ENCODE measurements at places on chromosomes 1 and 21. TPM values are rescaled to one million over a fixed set of nuclear protein-coding genes. Genes with fewer than 3 reads are reported as not detected.

GRCh38 chr1:230552880-230553279 is 89.4 kb upstream of the COG2 start:
- no peak overlapping the region for H3K4me3 ChIP-seq
- no peak overlapping the region for H3K27ac ChIP-seq
- no peak for DNase-seq
- no peaks in the 10 kb centered on the region for H3K36me3 ChIP-seq

Gene FAM110D
- not detected for total RNA-seq

- H3K27me3 ChIP-seq, result no peaks in the 10 kb centered on the region
- peak within 1 kb of the TSS; percentile 39 for H3K27ac ChIP-seq
- peak within 1 kb of the TSS; percentile 85 for H3K4me3 ChIP-seq
- peaks cover 9% of the 10 kb centered on the region for H3K36me3 ChIP-seq
- peaks cover 15% of the 10 kb centered on the region for H3K4me1 ChIP-seq
Measured at GRCh38 chr1:46667782-46668760, at the start of gene ATPAF1. TSS of gene ATPAF1 (minus strand) at chr1:46668364. CDS start at chr1:46668322, 42 bp downstream.

GRCh38 chr1:230054092-230054749 is 12.8 kb upstream of the GALNT2 start:
- H3K4me1 ChIP-seq, result peaks cover 4% of the 10 kb centered on the region
- peaks cover 13% of the 10 kb centered on the region for H3K27me3 ChIP-seq

Gene TNFRSF25
- 83.6 TPM for total RNA-seq

- H3K4me3 ChIP-seq, result no peak overlapping the region
- DNase-seq, result no peak
- no peaks in the 10 kb centered on the region for H3K36me3 ChIP-seq
- H3K27me3 ChIP-seq, result no peaks in the 10 kb centered on the region
- H3K4me1 ChIP-seq, result peaks cover 8% of the 10 kb centered on the region
Measured at GRCh38 chr1:116352349-116352813, 20.7 kb upstream of the ATP1A1 start.

- no peak overlapping the region for H3K4me3 ChIP-seq
- peaks cover 4% of the 10 kb centered on the region for H3K27me3 ChIP-seq
- no peaks in the 10 kb centered on the region for H3K36me3 ChIP-seq
- no peak overlapping the region for H3K27ac ChIP-seq
Measured at GRCh38 chr1:205913451-205914154, 29.7 kb downstream of the SLC26A9 start.

- H3K4me3 ChIP-seq, result no peak overlapping the region
- H3K27ac ChIP-seq, result peak overlapping the region; percentile 68
- no peaks in the 10 kb centered on the region for H3K27me3 ChIP-seq
- H3K36me3 ChIP-seq, result peaks cover 17% of the 10 kb centered on the region
Measured at GRCh38 chr1:30930631-30931173, 22.1 kb upstream of the SDC3 start.

- H3K36me3 ChIP-seq, result no peaks in the 10 kb centered on the region
- no peaks in the 10 kb centered on the region for H3K4me1 ChIP-seq
- no peaks in the 10 kb centered on the region for H3K27me3 ChIP-seq
Measured at GRCh38 chr1:186026946-186027345, 292.8 kb downstream of the HMCN1 start.

Gene SH3BGR
- 0.83 TPM for total RNA-seq

Gene PALMD
- not detected for total RNA-seq

Gene SPAG17
- 2.2 TPM for total RNA-seq

Gene PTGER3
- 158 TPM for total RNA-seq

GRCh38 chr1:86687595-86687994 is 16.8 kb upstream of the SH3GLB1 start:
- H3K27ac ChIP-seq, result no peak overlapping the region
- H3K4me3 ChIP-seq, result no peak overlapping the region
- no peaks in the 10 kb centered on the region for H3K36me3 ChIP-seq
- H3K4me1 ChIP-seq, result no peaks in the 10 kb centered on the region
- DNase-seq, result no peak
- H3K27me3 ChIP-seq, result no peaks in the 10 kb centered on the region

DNA sequence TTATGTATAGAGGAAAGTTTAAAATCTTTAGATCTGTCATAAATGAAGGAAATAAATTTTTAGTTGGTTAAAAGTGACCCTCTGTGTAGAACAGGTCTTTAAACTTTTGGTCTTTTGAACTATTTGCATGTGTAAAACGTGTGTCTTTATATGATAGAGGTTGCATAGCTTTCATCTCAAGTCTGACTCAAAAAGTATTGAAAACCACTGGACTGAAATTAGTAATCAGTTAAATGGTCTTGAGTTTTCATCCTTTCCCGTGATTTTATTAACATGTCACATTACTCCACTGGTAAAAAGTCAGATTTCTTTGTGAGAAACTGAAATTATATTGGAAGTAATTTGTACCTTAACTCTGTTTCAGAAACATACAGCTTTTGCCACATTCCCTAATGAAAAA is 1.8 kb downstream of the RNPC3 start:
- peaks cover 26% of the 10 kb centered on the region for H3K36me3 ChIP-seq
- peak overlapping the region; percentile 65 for H3K27ac ChIP-seq
- no peak for DNase-seq
- peak overlapping the region; percentile 99 for H3K4me3 ChIP-seq

Gene CTSK
- total RNA-seq, result 4.1 TPM

Gene ZMPSTE24
- total RNA-seq, result 36.9 TPM

DNA sequence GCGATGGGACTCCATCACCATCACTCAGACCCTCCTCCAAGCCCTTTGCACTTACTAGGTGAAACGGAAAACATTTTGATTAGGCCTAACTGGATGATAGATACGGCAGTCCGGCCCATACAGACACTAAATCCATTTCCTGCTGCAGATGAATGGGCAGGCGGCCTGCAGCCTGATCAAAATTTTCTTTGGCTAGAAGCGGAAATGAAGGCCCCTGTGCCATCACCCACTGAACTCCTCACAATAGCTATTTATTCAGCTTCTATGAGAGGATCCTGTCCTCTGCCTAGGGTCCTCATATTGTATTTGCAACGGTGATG is 200.5 kb downstream of the OMA1 start:
- no peaks in the 10 kb centered on the region for H3K27me3 ChIP-seq
- peaks cover 2% of the 10 kb centered on the region for H3K36me3 ChIP-seq
- H3K4me1 ChIP-seq, result peaks cover 4% of the 10 kb centered on the region
- H3K27ac ChIP-seq, result no peak overlapping the region

Gene CFHR3
- not detected for total RNA-seq

GRCh38 chr21:23249760-23250159 is 2251.6 kb downstream of the NCAM2 start:
- H3K27me3 ChIP-seq, result no peaks in the 10 kb centered on the region
- H3K4me3 ChIP-seq, result no peak overlapping the region

Gene NCAM2
- not detected for total RNA-seq

DNA sequence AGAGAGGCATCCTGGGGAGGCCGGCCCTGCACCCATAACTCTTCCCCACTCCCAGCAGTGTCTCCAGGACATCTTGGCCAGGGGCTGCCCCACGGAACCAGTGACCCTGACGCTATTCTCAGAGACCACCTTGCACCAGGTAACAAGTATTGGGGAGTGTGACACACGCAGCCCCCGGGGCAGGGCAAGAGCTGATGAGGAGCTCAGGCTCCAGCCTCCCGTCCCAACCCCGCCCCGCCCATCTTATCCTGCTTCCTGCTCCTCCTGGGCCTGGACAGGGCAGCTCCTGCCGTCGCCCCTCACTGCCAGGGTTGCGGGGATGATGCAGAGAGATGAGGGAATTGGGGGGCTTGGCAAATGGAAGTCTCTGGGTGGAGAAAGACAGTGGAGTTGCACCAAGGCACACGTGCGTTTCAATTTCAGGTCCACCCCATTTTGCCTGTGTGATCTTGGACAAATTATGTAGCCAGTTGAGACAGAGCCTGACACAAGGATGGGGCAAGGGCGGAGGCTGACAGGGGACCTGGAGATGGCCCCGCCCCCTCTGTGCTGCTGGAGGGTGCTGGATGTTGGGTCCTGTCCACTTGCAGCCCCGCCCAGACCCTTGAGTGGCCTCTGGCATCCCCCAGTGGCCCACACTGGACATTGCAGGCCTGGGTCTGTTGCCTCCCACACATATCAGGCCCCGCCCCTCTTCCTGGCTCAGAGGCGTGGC is 10.7 kb downstream of the CLCNKA start:
- no peak overlapping the region for H3K4me3 ChIP-seq
- H3K27me3 ChIP-seq, result peaks cover 18% of the 10 kb centered on the region
- H3K27ac ChIP-seq, result no peak overlapping the region
- H3K36me3 ChIP-seq, result no peaks in the 10 kb centered on the region

DNA sequence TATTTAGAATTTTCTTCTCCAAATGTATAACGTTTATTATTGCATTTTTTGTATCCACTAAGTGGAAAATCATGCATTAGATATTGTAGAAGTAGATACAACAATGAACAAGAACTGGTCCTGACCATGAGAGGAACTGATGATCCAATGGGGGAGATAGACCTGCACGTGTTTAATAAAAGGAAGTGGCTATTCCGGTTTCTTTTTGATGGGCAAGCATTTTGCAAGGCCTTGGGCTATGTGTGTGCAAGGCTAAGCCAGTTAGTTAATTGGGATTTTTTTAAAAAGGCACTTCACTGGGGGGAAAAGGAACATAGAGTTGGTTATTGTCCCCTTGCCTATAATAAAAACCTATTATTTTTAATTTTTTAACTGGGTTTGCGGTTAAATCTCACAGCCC is 961 bp upstream of the VCAM1 start:
- no peak overlapping the region for H3K27ac ChIP-seq
- no peak for DNase-seq
- H3K27me3 ChIP-seq, result peaks cover 14% of the 10 kb centered on the region
- no peak overlapping the region for H3K4me3 ChIP-seq
- H3K4me1 ChIP-seq, result peaks cover 23% of the 10 kb centered on the region
- H3K36me3 ChIP-seq, result no peaks in the 10 kb centered on the region

- H3K36me3 ChIP-seq, result no peaks in the 10 kb centered on the region
- H3K27ac ChIP-seq, result no peak overlapping the region
- DNase-seq, result no peak
- no peak overlapping the region for H3K4me3 ChIP-seq
- H3K4me1 ChIP-seq, result no peaks in the 10 kb centered on the region
Measured at GRCh38 chr1:47465605-47466004, 27.8 kb downstream of the FOXD2 start.

- DNase-seq, result no peak
- peaks cover 34% of the 10 kb centered on the region for H3K4me1 ChIP-seq
- no peaks in the 10 kb centered on the region for H3K36me3 ChIP-seq
- H3K4me3 ChIP-seq, result peak overlapping the region; percentile 94
- H3K27me3 ChIP-seq, result peaks cover 11% of the 10 kb centered on the region
Measured at GRCh38 chr1:109984190-109984455, 442 bp upstream of the AHCYL1 start.
